ENCODE measurements at places on chromosomes 2 and 18. TPM values are rescaled to one million over a fixed set of nuclear protein-coding genes. Genes with fewer than 3 reads are reported as not detected.

GRCh38 chr2:30248791-30249190, 17.5 kb downstream of the LBH start:
- DNase-seq: no peak

DNA sequence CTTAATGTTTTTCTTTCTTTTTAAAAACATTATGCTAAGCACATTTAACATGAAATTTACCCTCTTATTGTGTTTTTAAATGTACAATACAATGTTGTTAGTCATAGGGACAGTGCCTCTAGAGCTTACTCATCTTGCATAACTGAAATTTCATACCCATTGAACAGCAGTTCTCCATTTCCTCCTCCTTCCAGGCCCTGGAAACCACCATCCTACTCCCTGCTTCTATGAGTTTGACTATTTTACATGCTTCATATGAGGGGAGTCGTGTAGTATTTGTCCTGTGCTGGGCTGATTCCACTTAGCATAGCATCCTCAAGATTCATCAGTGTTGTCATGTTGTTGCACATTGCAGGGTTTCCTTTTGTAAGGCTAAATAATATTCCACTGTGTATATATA, 92.6 kb downstream of the SPATS2L start:
- DNase-seq: peak; percentile 73

GRCh38 chr18:8261651-8262091, 347.6 kb upstream of the RAB12 start:
- DNase-seq: no peak

DNA sequence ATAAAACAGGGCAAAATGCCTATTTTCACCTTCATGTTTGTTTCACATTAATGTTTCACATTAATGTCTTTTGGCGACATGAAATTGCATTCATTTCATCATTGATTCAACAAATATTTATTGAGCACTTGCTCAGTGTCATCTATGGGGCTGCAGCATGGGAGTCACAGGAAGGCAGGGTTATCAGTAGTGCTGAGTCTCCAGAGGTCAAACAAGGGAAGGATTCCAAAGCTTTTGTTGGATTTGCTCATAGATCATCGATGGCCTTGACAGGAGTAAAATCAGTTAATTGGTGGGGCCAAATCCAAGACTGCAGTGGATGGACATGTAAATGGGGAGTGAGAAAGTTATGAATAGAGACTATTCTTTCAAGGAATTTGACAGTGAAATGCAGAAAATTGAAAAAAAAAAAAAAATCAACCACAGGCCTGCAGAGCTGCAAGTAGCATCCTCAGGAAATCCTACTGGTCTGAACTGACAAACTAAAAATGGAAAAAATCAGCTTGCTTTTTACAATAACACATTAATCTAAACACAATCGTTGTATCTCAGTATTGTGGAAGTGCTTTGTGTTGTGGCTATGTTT, 1290.8 kb downstream of the DPP10 start:
- DNase-seq: no peak

DNA sequence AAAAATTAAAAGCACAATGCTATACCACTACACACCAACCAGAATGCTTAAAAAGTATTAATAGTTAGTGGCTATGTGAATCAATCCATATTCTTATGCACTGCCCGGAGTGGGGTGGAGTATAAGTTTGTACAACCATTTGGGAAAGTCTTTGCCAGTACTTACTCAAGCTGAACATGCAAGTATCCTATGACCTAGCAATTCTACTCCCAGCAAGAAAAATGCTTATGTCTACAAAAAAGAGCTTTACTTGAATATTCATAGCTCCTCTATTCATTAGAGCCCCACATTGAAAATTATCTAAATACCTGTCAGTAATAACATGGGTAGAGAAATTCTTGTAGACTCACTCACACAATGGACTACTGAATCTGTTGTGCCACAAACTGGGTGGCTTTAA, 21.4 kb upstream of the CNOT11 start:
- no peak for DNase-seq

- DNase-seq: no peak
These were observed 44.2 kb upstream of the ITSN2 start for GRCh38 chr2:24404491-24404921.

DNA sequence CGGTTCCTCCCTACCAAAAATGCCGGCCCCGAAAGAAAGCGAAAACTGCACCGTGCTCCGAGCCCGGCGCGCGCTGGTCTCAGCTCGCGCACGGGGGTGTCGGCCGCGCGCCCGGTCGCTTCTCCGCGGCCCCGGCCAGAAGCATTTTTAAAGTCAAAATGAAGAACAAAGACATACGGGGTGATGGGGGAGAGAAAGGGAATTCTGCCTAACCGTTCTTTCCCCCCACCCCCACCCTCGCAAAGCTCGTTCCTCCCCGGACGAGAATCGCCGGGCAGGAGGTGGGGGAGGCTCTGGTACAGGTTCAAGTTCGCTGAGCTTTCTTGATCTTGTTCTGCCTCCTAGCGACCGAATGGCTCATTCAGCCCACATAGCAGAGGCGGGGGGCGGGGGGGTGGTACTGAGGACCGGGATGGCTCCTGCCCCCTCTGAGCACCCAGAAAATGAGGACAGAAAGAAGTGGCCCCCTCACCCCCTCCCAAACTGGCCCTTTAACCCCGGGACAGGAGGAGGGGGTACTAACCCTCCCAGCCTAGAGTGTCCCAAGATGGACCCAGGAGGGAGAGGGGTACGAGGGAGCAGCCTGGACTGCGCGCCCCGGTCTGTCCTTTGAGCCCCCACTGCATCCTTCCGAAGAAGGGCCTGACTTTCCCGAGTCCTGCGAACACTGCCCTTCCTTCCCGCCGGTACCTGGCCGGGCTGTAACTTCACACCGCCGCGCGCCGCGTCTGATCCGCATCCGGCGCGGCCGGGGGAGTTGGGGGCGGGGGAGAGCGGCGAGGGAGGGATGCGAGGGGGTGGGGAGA, 3.1 kb downstream of the BCL11A start:
- peak; percentile 83 for DNase-seq

RGPD3 gene
- total RNA-seq: under 0.01 TPM

VWC2L gene
- not detected for total RNA-seq

BIRC6 gene
- 142 TPM for total RNA-seq

DNA sequence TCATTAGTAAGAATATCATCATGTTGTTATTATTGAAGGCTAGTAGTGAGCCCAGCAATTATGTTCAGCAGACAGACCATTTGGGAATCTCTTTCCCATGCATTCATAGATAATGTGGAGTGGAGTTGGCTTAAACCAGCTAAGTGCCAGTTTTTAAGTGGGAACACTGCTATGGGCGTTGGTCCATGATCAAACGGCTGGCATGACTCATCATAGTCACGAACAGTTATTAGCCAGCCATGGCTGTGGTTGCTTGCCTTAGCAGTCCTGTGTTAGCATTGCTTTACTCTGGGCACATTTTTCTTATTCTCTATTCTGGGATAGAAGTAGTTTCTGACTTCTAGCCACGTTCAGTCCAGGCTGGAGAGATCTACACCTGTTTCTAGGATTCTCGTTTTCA, 17.7 kb downstream of the EIF4E2 start:
- peak; percentile 71 for DNase-seq

DNA sequence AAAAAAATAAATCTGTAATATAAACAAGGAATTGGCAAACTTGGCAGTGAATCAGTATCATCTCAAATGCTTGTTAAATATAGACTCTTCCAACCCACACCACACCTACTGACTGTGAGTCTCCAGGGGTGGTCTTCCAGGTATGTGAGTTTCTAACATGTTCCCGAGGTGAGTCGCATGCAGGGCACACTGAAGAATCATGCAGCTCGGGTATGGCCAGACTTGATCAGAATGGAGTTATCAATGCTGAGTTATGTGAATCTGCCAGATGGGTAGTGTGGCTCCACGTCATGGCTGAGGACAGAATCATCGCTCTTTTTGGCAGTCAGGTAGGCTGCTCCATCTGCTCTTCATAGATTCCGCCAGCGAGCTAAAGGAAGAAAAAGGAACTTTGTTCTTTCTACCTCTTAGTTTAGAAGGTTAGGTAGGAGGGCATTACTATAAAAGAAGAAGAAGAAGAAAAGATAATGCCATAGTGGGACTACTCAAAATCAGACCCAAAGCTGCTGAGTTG, 1279.7 kb upstream of the ZEB2 start:
- DNase-seq: no peak

GRCh38 chr18:67550872-67551520, 34.5 kb upstream of the DSEL start:
- no peak for DNase-seq

CRYGC gene
- total RNA-seq: not detected

GRCh38 chr2:156434461-156435291, 1.5 kb upstream of the GPD2 start:
- DNase-seq: no peak

DNA sequence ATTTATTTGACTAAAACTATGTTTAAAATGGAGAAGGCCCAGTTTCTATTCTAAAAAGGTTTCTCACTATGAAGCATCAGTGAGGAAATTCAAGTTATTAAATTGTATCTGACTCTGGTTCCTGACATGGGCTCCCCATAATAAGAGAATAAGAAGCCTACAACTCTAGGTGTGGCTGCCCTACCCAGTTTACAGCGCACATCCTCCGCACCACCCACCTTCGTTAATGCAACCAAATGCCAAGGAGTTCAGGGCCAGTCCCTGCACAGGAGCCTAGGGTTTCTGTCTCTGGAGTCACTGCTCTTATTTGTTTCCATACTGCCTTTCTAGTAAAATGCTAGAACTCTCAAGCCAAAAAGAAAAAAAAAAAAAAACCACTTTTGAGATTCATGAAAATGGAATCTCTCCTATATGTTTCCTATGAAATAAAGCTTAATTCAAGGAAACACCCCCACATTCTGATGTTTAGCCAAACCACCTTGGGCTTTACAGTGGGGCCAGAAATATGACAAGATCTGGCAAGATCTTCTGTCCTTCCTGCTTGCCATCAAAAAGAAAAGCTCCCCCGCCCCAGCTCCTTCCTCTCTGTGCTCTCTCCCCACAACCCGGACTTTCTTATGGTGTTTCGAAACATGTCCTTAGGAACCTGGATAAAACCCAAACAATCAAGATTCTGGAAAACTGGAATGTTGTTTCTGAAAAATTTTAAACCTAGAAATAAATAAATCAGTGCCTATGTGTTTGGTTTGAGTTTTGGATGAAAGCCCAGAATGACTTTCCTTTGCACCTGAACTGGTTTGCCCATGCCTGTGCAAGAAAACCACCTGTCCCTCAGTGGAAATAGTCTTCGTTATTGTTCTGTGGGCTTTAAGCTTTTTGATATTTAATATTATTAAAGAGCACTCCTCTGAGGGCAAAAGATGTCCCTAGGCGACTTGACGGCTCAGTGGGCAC, 136.7 kb downstream of the SP3 start:
- no peak for DNase-seq

GRCh38 chr2:69583321-69583833, 60.2 kb downstream of the AAK1 start:
- DNase-seq: no peak

- no peak for DNase-seq
These were observed 189.0 kb downstream of the CNTNAP5 start for GRCh38 chr2:124213977-124214587.
